ENCODE measurements at places on chromosomes 7 and 10.

- DNase-seq: no peak
These were observed 75.9 kb downstream of the CNOT4 start for GRCh38 chr7:135434047-135434446.

DNA sequence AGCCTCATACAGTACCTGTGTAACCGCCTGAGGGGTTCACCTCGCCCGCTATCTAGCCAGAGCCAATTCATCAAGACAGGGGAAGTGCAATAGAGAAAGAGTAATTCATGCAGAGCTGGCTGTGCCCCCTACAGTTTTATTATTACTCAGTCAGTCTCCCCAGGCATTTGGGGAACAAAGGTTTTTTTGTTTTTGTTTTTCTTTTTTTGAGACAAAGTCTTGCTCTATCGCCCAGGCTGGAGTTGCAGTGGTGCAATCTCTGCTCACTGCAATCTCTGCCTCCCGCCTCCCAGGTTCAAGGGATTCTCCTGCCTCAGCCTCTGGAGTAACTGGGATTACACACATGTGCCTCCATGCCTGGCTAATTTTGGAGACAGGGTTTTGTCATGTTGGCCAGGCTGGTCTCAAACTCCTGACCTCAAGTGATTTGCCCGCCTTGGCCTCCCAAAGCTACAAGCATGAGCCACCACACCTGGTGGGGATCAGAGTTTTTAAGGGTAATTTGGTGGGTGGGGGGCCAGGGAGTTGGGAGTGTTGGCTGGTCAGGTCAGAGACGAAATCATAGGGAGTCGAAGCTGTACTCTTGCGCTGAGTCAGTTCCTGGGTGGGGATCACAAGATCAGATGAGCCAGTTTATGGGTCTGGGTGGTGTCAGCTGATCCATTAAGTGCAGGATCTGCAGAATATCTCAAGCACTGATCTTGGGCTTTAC, 116.5 kb downstream of the MARCHF5 start:
- no peak for DNase-seq

DNA sequence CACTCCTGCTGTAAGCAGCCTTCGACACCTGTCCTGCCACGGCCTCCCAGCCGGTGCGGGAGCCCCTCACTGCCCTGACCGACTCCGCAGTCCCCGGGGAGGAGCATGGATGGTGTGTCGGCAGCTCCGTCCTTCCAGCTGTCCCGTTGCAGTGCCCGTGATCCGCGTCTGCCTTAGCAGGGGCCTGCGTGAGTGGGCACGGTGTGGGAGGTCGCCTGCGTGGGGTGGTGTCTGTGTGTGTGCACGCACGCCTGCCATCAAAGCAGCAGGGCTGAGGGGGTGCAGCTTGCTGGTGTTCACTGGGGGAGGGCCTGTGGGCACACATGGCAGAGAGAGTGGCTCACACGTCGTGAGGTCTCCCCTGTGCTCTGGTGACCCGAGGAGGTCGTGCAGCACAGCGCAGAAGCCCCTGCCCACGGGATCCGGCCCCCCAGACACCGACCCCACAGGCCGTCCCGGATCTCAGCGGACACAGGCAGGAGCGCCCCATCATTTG, 10.3 kb downstream of the MAFK start:
- no peak for DNase-seq

GRCh38 chr7:12827219-12827821, 139.9 kb downstream of the ARL4A start:
- no peak for DNase-seq

DNA sequence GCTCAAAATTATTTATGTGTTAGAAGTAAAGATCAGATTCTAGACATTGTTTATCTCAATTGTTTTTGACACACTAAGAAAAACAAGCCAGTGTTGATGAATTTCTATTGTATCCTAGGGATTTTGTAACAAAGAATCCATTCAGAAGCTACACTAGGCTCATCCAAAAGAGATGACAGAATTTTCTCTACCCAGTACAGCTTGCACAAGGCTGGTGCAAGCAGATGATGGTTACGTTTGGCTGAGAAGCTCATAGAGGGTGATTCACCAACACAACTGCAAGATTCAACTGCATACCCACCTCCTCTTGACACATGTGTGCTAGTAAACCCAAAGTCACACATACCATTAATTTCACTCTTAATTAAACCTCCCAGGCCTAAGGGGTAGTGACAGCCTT, 20.8 kb downstream of the GRM3 start:
- no peak for DNase-seq

DNA sequence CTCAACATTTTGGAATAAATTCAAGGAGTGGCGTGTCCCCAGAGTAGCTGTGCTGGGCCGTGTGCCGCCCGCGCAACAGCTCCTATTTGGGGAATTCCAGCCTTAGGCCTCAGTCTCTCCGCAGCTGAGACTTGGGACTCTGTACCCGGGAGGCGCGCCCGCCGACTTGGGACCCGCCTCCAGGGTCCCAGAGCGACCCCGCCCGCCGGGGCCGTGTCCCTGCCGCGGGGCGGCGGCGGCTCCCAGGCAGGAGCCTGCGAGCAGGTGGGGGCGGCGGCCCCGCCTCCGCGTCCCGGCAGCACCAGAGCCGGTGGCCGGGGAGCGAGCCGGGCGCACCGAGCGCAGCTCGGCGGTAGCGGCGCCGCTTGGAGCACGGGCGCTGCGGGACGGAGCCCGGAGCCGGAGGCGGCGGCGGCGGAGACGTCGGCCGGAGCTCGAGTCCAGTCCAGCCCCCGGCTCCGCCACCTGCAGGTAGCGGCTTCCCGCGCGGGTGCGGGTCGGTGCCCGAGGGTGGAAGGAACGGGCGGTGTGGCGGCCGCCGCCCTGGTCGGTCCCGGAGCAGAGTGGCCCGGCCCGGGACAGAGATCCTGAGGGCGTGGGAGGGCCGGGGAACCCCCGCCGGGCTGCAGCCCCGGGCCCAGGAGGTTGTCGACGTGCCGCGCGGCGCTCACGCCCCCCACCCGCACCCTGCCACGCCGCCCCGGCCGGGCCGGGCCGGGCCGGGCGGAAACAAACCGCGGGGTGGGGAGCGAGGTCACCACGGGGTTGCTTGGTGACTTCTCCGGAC, at the start of gene WIPF3:
TSS of gene WIPF3 (plus strand) at position 301 of the 787 bp plus-strand sequence. CDS start 28,217 bp downstream, outside the sequence.
- DNase-seq: no peak

GRCh38 chr10:26463986-26464385, 25.8 kb downstream of the APBB1IP start:
- no peak for DNase-seq

- no peak for DNase-seq
These were observed 183.8 kb downstream of the CTTNBP2 start for GRCh38 chr7:117689406-117689805.

DNA sequence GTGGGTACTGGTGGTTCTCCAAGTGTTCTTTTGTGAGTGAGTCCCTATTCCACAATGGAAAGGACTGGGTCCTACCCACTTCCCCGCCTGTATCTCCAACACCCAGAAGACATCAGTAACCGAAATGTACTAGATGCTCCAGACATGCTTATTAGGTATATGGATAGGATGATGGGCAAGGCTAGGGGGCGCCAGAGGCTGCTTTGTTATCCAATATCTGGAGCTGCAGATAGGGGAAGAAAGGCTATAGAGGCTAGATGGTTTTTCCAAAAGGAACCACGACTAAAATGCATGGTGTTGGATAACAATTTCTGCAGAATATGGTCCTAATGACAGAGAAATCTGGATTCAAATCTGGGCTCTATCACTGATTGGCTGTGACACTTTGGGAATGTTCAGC, 56.2 kb upstream of the TM9SF3 start:
- no peak for DNase-seq

- peak; percentile 54 for DNase-seq
These were observed 148.8 kb downstream of the LRRC4 start for GRCh38 chr7:127882313-127882920.

GRCh38 chr7:11847336-11847735, 15.3 kb upstream of the THSD7A start:
- peak; percentile 68 for DNase-seq

DNA sequence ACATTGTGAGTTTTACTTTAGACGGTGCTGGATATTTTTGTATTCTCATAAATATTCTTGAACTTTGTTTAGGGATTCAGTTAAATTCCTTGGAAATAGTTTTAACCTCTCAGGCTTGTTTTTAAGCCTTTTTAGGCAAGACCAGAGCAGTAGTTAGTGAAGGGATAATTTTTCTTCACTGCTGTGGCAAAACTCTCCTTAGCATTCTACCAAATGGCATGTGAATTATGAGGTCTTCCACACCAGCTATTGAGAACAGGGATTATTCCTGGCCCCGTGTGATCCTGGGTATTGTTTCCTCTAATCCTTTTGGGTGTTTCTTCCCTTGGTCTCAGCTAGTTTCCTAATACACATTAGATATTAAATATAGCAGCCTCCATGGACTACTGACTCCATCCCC, 46.2 kb downstream of the CCDC71L start:
- no peak for DNase-seq

GRCh38 chr10:84184517-84184916, 9.8 kb upstream of the CDHR1 start:
- no peak for DNase-seq

DNA sequence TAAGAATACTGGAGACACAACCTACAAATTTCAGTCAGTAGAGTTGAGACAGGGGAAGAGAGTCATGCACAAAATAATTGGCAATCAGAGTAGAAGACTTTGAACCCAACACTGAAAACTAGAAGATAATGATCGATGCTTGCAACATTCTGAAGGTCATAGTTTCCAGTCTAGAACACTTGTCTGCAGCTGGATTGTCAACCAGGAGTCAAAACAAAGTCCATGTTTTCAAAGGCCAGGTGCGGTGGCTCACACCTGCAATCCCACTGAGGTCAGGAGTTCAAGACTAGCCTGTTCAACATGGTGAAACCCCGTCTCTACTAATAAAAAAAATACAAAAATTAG, 26.8 kb upstream of the SMURF1 start:
- no peak for DNase-seq

DNA sequence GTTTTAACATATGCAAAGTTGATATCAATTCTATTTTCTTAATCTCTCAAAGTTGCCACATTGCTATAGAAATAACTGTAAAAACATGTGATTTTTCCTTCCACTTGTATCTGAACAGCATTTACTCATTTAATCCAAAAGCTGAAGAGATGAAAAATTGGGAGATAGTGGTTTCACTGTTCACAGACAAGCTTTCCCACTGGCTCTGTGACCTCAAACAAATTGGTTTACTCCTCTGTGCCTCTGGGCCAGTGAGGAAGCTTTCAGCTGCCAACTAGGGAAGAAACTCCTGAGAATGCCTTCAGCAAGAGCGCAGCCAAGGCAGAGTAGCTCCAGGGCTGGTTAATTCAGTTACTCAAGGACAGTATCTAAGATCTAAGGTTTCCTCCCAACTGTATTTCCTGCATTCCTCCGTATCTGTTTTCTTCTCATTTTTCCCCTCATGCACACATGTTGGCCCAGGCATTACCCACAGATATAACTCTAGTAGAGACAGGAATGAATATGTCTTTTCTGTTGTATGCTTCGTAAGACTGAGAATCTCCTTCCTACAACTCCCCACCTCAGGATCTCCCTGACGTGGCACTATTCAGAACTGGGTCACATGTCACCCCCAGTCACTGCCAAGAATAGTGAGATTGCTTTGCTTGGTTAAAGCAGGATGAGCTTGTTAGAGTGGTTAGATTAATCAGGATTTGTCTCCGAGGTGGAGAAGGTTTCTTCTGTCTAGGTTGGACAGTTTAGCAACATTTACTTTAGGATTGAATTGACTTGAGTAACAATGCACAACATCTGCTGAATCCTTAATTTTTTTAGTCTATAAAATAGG, 315.7 kb downstream of the NRG3 start:
- DNase-seq: no peak

DNA sequence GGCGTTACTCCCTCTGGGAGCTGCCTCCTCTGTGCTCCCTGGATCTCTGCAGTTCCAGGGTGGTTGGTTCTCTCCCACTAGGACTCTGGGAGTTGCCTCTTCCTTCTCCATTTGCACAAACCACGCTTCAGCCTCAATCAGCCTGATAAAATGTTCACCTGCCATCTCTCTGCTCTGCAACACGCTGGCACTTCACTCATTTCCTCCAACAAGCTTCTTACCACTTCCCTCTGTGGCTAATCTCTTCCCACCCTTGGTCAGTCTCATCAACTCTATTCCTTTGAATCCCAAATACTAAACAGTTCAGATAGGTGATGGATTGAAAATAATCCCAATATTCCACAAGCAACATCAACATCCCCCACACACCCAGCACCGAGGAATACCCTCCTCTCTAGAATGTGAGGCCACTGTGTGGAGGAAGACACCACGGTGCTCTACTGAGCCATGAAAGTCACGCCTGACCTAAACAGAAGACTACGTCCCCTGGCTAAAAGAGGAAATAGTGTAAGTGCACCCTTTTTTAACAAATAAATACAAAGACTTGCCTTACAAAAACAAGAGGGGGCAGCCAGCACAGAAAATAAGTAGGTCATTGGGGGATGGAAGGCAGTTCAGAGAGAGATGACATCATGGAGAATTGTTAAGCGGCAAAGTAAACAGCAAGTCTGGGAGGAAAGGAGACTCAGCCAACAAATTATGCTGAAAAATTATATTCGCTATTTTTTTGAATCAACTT, 1.9 kb upstream of the FAM170B start:
- DNase-seq: no peak

GRCh38 chr7:114405427-114405826, 9.2 kb upstream of the FOXP2 start:
- peak; percentile 40 for DNase-seq

- no peak for DNase-seq
These were observed 51.8 kb downstream of the PYROXD2 start for GRCh38 chr10:98363220-98363619.

DNA sequence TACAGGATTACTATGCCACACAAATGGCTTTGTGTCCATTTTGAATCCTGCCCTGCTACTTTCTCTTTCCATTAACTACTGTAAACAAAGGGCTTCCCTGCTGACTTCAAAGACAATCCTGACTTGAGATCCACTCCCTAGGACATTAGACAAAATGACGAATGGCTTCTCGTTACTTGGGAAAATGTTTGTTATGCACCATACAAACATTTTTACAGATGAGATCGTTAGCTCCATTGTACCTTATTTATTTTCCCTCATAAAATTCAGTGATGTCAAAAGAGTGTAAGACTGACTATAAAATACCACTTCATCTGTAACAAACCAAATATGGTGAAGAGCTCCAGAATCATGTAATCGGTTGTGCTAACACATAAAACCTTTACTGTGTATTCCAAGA, 121.8 kb downstream of the CD36 start:
- no peak for DNase-seq

- DNase-seq: no peak
These were observed 196.0 kb upstream of the TMEM72 start for GRCh38 chr10:44715136-44715535.

DNA sequence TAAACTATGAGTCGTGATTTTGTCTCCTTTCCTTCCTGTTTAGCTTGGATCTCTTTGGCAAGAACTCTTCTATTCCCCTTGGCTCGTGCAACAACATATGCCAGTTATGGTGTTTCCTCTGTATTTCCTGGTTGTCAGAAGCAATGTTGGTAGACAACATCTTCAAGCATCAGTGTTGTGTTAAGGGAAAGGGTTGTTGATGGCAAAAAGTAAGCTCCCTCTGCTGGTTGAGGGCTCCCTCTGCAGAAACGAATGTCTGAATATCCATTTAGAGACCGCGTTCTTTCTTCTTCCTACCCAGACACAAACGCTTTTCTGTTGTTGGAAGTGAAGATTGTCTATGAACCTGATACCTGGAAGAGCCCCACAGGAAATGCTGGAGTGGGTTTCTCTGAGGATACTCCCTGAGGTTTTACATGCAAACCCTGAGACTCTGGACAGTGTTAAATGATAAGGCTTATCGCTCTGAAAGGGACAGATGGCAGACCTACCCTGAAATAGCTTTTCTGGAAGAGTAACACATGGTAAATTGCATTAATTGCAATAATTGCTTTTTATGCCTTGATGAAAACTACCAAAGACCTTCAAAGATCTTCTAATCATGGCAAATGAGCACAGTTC, 23.5 kb upstream of the C1QL3 start:
- peak; percentile 53 for DNase-seq
